ENCODE measurements at places on chromosomes 5 and 9.

GRCh38 chr5:141783005-141783946 is 94.9 kb downstream of the PCDH1 start:
- DNase-seq = no peak

- DNase-seq = no peak
Observed at GRCh38 chr5:110478895-110479294, 247.6 kb downstream of the TMEM232 start.

- DNase-seq = no peak
Observed at GRCh38 chr5:170363671-170364070, 25.5 kb downstream of the KCNMB1 start.

- DNase-seq = no peak
Observed at GRCh38 chr9:93315960-93316359, 132.0 kb downstream of the WNK2 start.

- no peak for DNase-seq
Observed at GRCh38 chr9:83019246-83019645, 43.7 kb downstream of the RASEF start.

- no peak for DNase-seq
Observed at GRCh38 chr5:135986891-135987401, 32.2 kb upstream of the LECT2 start.

GRCh38 chr5:137753691-137754187 is 424 bp downstream of the HNRNPA0 start:
- DNase-seq = no peak

- no peak for DNase-seq
Observed at GRCh38 chr5:124755041-124755440, 8.6 kb upstream of the ZNF608 start.

- DNase-seq = no peak
Observed at GRCh38 chr5:108481355-108481931, 99.5 kb upstream of the FBXL17 start.

DNA sequence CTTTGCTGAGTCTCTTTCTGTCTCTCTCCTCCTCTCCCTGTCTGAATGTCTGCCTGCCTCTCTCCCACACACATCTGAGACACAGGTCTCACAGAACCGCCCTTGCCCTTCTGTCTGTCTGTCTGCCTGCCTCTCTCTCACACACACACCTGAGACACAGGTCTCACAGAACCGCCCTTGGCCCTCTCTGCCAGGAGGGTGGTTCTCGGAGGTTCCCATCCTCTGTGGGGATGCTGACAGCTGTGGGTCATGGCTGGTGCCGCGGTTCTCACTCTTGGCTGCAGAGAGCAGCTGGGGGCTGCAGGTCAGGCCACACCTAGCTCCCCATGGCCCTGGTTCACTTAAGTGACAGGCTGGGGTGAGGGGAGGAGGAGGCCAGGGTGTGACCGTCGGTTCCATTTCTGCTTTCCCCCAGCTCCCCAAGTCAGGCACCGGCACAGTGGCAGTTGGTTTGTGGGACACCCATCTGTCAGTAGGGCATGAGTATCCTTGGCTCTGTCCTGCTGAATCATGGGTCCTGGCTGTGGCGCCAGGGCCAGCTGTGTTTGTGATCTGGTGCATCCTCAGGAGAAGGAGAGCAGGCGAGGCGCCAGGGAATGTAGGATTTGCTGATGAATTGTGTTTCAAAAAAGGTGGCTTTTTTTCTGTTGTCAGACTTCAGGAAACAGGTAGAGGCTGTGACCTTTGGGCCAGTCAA is 42.3 kb upstream of the CLPTM1L start:
- no peak for DNase-seq

DNA sequence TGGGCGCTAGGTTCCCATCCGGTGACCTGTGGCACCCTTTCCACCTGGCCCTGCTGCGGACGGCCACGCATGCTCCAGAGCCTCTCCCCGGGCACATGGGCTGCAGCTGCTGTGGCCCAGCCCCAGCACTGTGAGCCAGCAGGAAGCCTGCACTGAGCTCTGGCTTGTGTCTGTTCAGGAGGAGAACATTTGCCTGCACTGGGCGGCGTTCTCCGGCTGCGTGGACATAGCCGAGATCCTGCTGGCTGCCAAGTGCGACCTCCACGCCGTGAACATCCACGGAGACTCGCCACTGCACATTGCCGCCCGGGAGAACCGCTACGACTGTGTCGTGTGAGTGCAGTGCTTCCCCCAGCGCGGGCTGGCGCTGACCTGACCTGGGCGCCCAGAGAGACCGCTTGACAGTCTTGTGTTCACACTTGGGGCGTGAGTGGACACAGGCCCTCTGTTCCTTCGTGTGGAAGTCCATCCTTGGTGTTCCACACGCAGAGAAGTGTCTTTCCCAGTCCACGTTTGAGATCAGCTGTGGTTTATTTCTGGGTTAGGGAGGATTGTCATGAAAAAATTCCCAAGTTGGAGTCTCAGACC is 66.2 kb upstream of the CACNA1B start:
- DNase-seq = no peak

- no peak for DNase-seq
Observed at GRCh38 chr9:110986529-110986928, 51.7 kb downstream of the LPAR1 start.

- no peak for DNase-seq
Observed at GRCh38 chr5:21774281-21774680, 1078.9 kb downstream of the CDH12 start.

DNA sequence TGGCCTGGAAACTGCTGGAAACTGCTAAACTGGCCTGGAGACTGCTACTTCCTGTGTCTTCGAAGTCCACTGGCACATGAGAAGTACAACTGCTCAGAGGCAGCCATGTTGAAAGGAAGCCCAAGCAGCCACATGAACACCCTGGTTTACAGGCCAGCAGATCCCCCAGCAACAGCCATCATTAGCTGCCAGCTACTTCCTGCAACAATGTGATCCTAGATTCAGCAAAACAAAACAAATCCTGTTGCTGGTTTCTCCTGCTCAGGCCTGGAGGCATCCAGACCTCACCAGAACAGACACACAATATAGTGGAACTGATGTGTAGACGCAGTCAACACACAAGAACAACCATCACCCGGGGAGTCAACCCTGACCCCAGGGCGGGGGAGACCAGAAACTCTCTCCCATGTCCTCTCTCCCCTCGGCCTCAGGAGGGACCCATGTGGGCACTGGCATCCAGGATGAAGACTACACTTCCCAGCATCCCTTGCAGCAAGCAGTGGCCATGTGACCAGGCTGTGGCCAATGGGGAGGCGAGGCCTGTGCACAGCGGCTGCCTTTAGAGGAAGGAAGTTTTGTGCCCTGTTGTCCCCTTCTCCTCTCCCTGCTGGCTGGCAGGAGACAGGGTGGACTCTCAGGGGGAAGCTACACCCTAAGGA is 9.2 kb upstream of the LCN15 start:
- DNase-seq = no peak

- no peak for DNase-seq
Observed at GRCh38 chr5:102873379-102873932, 118.4 kb downstream of the PAM start.

DNA sequence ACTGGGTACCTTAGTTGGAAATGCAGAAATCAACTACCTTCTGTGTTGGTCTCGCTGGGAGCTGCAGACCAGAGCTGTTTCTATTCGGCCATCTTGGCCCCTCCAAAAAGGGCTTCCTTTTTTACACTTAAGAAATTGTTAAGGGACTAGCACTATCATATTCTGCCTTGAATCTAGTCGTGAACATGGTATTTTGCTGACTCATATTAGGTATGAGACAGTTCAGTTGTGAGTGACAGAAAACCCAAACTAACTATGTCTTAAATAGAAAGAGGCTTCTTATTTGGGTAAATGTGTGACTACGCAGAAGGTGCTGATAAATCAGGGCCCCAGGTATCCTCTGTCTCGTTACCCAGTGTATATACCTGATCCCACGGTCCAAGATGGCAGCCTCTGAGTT is 298.2 kb downstream of the EDIL3 start:
- no peak for DNase-seq

- no peak for DNase-seq
Observed at GRCh38 chr5:14081791-14082190, 61.4 kb upstream of the TRIO start.

DNA sequence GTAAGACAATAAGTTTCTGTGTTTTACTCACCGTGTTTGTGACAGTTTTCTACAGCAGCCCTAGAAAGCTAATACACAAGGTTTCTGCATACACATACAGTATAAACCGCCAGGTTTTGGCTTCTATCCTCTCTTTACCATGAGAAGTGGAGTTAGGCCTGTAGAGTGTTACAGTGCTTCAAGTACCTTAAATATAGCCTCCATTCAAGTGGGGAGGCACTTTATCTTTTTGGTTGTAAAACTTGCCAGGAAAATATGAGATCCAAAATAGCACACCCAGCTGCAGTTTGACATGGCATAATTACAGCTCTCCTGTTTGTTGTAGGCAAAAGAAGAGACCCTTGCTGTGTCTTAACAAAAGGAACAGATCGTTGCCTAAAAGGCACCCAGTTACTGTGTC is 90.3 kb upstream of the PTPN3 start:
- DNase-seq = no peak

- no peak for DNase-seq
Observed at GRCh38 chr9:97475059-97475458, 26.4 kb upstream of the TMOD1 start.

DNA sequence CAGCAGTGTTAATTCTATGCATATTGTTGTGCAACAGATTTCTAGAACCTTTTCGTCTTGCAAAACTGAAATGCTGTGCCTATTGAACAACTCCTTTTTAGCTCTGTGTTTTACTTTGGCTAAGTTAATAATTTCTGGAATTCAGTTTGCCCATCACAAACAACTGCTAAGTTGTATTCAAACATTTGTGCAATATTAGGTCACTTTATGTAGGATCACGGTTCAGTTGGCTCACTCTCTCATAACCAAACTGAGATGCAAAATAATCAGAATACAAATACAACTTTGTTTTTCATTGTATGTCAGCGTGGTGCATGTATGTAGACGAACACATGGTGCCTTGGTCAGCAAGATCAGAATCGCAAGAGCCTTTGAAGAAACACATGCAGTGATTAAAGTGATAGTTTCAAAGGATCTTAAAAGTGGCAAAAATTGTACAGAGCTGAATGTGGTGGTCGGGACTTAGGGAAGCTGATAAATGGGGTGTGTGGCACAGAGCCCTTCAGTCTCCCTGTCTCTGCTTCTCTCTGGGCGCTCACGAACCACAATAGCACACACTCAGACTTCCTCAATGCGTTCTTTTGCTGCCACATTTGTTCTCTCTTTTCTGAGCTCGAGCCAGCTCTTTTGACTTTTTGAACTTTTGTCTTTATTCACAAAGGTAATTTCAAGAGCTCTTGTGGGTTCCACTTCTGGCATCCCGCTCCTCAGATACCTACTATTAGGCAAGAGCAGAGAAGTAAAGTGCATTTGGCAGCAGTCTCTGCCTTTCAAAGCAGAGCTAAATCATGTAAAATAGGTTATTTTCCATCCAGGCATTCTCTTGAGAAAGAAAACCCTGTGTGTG is 112.4 kb upstream of the CTSL start:
- DNase-seq = no peak

DNA sequence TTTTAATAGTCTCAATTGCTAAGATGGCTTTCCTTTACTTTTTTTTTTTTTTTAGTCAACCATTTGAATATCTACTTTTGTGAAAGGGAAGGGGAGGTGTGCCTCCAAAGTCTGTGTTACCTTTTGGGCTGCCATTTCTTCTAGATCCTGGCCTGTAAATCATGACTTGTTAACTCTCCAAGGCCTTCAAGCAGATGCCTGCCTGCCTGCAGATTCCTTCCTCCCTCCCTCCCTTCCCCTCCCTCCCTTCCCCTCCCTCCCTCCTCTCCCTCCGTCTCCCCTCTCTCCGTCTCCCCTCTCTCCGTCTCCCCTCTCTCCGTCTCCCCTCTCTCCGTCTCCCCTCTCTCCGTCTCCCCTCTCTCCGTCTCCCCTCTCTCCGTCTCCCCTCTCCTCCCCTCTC is 73.1 kb downstream of the COMMD10 start:
- no peak for DNase-seq

- no peak for DNase-seq
Observed at GRCh38 chr5:111680737-111681413, 76.1 kb downstream of the NREP start.

GRCh38 chr5:56328753-56329560 is 95.8 kb upstream of the ANKRD55 start:
- no peak for DNase-seq

- DNase-seq = no peak
Observed at GRCh38 chr9:135794361-135794885, 92.4 kb downstream of the KCNT1 start.

- no peak for DNase-seq
Observed at GRCh38 chr9:88425538-88425950, 37.3 kb downstream of the SPIN1 start.
